Esophagus squamous epithelium (tissue), 5 donors: ENCODE measurements at places on chromosomes 5 and 9.

DNA sequence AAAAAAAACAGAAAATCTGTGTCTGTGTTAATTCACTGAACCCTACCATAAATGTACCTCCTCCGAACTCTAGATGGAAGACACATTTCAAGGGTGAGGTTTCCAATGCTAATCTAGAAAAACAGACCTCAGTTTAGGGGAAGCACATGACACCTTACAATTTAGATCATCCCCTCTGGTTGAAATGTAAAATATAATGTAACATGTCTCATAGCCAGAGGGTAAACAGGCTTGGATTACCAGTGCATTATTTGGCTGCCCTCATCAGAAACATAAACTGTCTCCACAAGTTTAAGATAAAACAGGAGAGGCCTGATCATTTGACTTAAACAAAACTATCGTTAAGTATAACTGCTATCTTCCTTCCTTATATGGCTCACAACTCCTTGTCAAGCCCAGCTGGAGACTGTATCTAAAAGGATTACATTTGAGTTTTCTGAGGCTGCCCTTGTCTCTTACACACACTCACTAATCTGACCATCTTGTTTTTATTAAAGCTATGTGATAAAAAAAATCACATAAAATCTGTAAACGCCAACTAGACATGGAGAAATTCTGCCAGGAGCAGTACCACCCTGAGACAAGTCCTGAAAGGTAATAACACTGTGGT is 105.7 kb downstream of the LURAP1L start:
- DNase-seq, result no peak

DNA sequence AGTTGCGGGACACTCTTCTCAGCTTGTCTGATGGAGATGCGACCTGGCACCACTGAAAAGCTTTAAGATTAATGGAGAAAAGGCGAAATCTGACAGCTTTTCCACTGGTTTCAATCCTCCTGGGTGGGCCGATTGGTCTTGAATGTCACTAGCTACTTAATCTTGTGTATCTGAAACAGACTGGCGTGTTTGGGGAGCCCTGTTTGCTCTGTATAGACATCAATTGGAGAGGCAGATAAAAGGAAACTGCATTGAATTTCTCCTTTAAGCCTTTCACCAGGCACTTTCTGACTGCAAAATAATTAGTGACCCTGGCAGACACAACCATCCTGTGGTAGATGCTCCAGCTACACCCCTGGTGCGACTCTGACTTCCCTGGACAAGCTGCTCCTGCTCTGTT is 224.2 kb downstream of the NDUFS4 start:
- no peak for DNase-seq

DNA sequence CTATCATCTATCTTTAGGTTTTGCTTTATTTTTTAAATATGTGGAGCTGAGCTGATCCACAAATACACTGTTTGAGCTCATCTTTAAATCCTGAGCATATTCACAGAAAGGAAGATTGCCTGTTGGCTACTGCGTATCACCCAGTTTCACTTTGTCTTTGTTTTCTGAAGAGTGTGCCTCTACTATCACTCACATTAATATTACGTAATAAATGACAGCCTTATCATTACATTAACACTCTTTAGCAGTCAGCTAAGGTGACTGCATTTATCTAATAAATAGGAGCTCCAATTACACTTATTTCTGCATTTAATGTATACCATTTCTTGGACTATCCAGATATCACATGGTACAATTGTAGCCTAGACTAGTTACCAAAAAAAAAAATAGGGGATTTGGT is 511.7 kb downstream of the NR2F1-AS1 start:
- DNase-seq, result no peak

DNA sequence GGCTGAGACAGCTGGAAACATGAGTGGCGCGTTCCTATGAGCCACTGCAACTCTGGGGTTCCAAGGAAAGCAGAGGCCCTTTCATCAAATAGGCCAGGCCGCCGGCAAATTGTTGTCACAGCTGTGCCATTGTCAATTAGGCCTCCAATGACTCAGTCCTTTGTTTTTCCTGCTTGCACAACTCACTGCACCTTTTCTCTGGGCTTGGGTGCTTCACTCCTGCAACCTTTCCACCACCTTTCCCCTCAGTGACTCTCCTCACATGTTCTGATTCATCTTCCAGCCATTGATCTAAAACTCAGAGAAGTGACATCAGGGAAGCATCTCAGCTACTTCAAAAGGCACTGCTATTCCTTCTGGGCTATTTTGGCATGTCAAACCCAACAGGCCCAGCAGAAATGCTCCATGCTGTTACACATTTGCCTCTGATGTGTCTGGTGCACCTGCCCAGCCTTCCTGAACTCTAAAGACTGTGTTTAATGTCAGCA is 653.7 kb downstream of the NR2F1-AS1 start:
- no peak for DNase-seq

DNA sequence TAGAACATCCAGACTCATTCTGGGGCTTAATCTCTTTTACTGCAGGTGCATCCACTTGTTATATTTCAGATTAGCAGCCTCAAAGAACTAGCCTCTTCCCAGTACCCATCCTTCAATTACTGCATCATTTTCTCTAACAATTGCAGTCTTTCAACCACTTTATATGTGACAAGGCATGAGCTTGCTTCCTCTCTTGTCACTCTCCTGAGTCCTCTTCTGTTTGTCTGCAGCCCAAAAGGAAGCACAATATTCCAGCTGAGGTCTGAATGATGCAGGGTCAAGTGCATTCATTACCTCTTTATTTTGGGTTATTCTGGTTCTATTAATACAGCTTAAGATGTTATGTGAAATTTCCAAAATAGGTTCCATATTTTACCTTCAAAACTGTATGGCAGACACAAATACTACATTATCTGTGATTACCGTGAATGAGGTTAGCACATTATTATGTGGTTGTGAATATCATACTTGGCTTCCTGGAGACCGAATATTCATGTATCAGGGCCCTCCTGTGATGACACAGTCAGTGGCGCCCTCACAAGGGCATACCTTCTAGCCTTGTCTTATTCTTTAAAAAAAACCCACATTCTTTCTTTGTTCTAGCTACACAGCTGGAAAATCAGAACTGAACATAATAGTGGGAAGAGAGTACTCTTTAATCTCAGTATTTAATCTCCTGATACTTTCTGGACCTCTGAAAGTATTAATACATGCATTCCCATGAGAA is 323.8 kb downstream of the PDE4D start:
- no peak for DNase-seq

DNA sequence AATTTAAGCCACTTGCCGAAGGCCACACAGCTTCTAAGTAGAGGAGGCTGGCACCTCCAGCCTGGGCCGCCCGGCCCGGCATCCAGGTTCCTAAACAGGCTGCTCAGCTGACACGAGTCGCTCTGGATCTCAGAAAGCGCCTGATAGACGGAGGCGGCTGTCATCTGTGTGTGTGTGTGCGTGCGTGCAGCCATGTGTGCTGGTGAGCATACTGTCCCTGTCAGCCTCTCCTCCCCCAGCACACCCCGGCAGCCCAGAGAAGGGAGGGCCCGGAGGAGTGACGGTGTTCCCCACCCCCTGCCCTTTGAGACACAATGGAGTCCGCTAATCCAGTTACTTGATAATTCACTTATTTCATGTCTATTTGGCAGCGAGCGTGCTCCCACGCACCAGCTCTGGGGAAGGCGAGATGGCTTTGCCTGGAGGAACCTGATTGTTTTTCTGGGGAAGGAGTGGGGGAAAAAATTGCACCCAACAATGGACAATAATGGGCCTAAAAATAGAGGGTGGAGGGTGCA is 20.0 kb downstream of the NTNG2 start:
- no peak for DNase-seq

DNA sequence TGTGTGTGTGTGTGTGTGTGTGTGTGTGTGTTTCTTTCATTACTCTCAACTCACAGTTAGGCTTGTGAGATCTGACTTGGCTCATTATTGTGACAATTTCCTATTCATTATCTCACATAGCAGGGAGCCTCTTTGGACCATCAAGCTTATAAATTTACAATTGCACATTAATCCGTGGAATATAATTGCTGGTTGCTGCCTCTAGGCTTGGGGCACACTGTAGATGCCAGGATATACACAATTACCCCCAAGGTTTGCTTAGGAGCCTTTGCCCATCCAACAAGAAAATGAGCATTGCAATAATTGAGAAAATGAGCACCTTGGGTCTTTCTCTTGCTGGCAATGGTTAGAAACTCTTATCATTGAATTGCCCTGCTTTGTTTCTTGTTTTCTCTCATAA is 161.6 kb upstream of the DMRTA1 start:
- DNase-seq, result no peak

GRCh38 chr5:110738503-110738811 is 350 bp upstream of the SLC25A46 start:
- no peak for DNase-seq

GRCh38 chr5:150615141-150615699 is 25.2 kb upstream of the SYNPO start:
- no peak for DNase-seq
